Gastrocnemius medialis (tissue), 4 donors: ENCODE measurements at places on chromosomes 2 and 18. TPM values are rescaled to one million over a fixed set of nuclear protein-coding genes. Genes with fewer than 3 reads are reported as not detected.

- H3K4me3 ChIP-seq: peak overlapping the region; percentile 18
- H3K4me1 ChIP-seq: peaks cover 19% of the 10 kb centered on the region
- no peaks in the 10 kb centered on the region for H3K27me3 ChIP-seq
- H3K36me3 ChIP-seq: no peaks in the 10 kb centered on the region
- peak overlapping the region; percentile 84 for H3K27ac ChIP-seq
These were observed 48.4 kb downstream of the ATP8B1 start for GRCh38 chr18:57754577-57755338.

Gene SKA1
- 0.16 TPM for total RNA-seq

GRCh38 chr18:11857177-11857887, 6.1 kb downstream of the CHMP1B start:
- H3K36me3 ChIP-seq: no peaks in the 10 kb centered on the region
- no peaks in the 10 kb centered on the region for H3K27me3 ChIP-seq
- peaks cover 60% of the 10 kb centered on the region for H3K4me1 ChIP-seq
- peak; percentile 92 for DNase-seq
- H3K4me3 ChIP-seq: peak overlapping the region; percentile 43
- peak overlapping the region; percentile 90 for H3K27ac ChIP-seq

- peaks cover 82% of the 10 kb centered on the region for H3K4me1 ChIP-seq
- H3K4me3 ChIP-seq: no peak overlapping the region
- no peaks in the 10 kb centered on the region for H3K27me3 ChIP-seq
- DNase-seq: no peak
- H3K36me3 ChIP-seq: no peaks in the 10 kb centered on the region
These were observed 13.2 kb downstream of the STEAP3 start for GRCh38 chr2:119236796-119237195.

DNA sequence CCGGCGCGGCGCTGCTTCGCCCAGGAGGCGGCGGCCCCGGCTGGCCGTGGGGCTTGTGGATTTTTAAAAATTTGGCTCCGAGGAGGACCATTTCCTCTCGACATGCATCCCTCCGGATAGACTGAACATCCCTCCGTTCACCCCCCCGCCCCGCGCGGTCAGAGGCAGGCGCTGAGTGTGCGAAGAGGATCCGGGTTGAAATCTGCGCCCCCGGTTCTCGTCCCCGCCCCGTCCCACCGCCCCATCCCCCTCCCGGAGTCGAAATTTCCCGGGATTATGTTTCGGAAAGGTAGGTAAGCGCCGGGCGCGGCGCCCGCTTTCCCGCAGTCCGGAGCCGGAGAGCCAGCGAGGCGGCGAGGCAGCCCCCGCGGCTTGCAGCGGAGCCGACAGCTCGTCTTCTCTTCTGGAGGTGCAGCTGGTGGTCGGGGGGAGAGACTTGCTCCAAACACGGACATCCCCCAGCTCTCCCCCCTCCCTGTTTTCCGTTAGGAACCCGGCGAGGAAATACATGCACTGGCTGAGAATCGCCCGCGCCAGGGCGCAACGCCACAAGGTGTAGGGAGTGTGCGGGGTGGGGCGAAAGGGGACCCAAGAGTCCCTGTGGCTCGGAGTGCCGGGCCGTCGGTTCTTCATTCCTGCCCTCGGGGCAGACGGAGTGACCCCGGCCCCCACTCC, at the start of gene PRKCE:
PRKCE (plus strand) TSS at position 261 of the 675 bp plus-strand sequence.
- no peaks in the 10 kb centered on the region for H3K36me3 ChIP-seq
- H3K4me3 ChIP-seq: peak within 1 kb of the TSS; percentile 93
- no peaks in the 10 kb centered on the region for H3K27me3 ChIP-seq
- peaks cover 24% of the 10 kb centered on the region for H3K4me1 ChIP-seq
- H3K27ac ChIP-seq: peak within 1 kb of the TSS; percentile 93

DNA sequence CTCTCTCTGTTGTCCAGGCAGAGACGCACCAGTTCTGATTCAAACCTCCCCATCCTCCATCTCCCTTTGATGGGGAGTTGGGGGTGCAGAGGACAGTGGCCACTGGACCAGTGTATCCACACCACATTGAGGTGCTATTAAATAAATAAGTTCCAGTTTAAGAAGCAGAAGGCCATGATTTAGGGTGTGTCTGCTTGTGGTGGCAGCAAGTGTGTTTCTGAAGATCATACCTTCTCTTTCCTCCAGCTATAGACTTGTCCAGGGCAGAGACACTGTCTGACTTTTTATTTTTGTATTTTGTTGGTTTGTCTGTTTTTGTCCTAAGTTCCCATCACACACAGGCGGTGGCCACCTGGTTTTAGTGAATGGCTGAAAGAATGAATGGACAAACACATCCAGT, 16.5 kb upstream of the INO80C start:
- no peaks in the 10 kb centered on the region for H3K36me3 ChIP-seq
- H3K4me1 ChIP-seq: peaks cover 26% of the 10 kb centered on the region
- no peaks in the 10 kb centered on the region for H3K27me3 ChIP-seq
- no peak overlapping the region for H3K4me3 ChIP-seq

Gene TRABD2A
- total RNA-seq: 0.60 TPM

GRCh38 chr2:36478999-36479398, 119.0 kb downstream of the FEZ2 start:
- DNase-seq: no peak
- H3K36me3 ChIP-seq: no peaks in the 10 kb centered on the region
- H3K27me3 ChIP-seq: no peaks in the 10 kb centered on the region
- H3K4me3 ChIP-seq: no peak overlapping the region
- peaks cover 17% of the 10 kb centered on the region for H3K4me1 ChIP-seq

GRCh38 chr2:210356944-210357343, 42.0 kb upstream of the MYL1 start:
- H3K27ac ChIP-seq: no peak overlapping the region
- H3K27me3 ChIP-seq: no peaks in the 10 kb centered on the region
- H3K4me1 ChIP-seq: no peaks in the 10 kb centered on the region
- no peak for DNase-seq
- no peak overlapping the region for H3K4me3 ChIP-seq

DNA sequence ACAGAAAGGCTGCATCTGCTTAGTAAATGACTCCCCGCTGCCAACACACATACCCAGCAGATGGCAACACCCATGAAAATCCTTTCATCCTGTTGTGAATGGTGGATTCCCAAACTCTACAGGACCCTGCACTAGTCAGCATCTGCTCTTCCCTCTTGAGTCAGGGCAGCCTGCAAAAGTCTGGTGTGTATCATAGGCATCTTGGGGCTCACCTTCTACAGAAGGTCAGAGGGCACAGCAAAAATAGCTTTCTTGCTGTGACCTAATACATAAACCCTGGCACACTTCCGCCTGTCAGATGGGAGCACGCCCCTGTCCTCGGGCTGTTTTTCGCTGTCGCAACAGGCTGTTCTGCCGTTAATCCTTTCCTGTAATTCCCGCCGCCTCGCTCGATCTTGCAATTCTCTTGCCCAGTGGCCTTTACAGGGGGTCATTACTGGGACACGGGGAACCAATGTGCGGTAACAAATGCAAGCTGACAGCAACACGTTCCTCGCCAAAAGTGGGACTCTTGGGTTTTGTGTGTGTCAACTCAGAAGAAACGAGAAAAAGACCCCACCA, 19.9 kb upstream of the SCYGR1 start:
- H3K4me1 ChIP-seq: peaks cover 13% of the 10 kb centered on the region
- no peaks in the 10 kb centered on the region for H3K27me3 ChIP-seq
- no peaks in the 10 kb centered on the region for H3K36me3 ChIP-seq
- H3K27ac ChIP-seq: peak overlapping the region; percentile 30
- H3K4me3 ChIP-seq: no peak overlapping the region

GRCh38 chr18:59690186-59690982, 6.8 kb downstream of the CCBE1 start:
- no peak overlapping the region for H3K4me3 ChIP-seq
- peaks cover 3% of the 10 kb centered on the region for H3K27me3 ChIP-seq
- no peak overlapping the region for H3K27ac ChIP-seq
- no peak for DNase-seq
- H3K4me1 ChIP-seq: no peaks in the 10 kb centered on the region
